ENCODE measurements at places on chromosomes 3 and 15. TPM values are rescaled to one million over a fixed set of nuclear protein-coding genes. Genes with fewer than 3 reads are reported as not detected.

FAM81A gene
- not detected for polyA plus RNA-seq

CD86 gene
- polyA plus RNA-seq: 1.1 TPM

CFAP20DC gene
- 0.10 TPM for polyA plus RNA-seq

P2RY1 gene
- polyA plus RNA-seq: 0.10 TPM

DNAJA4 gene
- polyA plus RNA-seq: 9.8 TPM

GFM1 gene
- polyA plus RNA-seq: 36.0 TPM

TMOD2 gene
- 0.87 TPM for polyA plus RNA-seq

HIGD2B gene
- not detected for polyA plus RNA-seq
